Stimulated activated CD4-positive, alpha-beta T cell treated with anti-CD3 and anti-CD28 coated beads, Interleukin-15, amount 100 ng/mL, for 1 hour (primary cell): ENCODE measurements at places on chromosomes 11 and 22.

- no peak for DNase-seq
These were observed 15.0 kb downstream of the ALKBH3 start for GRCh38 chr11:43895601-43896000.

DNA sequence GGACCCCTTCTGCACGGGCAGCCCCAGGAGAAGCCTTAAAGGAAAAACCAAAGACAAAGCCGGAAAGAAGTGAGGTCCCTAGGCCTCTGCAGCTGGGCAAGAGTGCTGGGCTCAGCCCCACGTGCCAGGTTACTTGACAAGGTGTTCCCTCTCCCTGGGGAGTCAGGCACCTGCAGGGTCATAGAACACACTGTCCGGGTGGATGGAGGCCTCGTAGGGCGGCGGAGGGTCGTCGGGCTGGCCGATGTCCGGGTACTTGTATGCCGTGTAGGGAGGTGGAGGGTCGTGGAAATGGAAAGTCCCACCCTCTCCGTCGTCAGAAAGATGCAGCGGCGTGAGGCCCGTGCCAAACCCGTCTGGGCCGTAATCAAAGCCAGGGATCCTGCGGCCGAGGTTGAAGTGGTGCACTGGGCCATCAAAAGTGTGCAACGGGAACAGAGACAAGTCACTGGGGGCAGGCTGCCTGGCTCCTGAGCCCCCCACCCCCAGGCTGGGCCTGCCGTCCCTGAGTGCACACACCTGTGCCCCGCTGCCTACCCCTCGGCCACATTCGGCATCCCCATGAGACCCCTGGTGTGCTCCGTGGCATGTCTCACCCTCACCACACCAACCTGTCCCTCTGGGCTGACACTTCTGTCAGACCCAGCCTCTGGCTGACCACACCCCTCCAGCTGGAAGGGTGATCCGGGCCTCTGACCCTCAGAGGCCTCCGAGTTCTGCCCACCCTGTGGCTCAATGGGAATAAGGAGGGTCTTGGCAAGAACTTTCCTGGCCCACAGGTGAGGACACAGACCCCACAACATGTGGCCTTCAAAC, 81.1 kb downstream of the DGCR2 start:
- no peak for DNase-seq

DNA sequence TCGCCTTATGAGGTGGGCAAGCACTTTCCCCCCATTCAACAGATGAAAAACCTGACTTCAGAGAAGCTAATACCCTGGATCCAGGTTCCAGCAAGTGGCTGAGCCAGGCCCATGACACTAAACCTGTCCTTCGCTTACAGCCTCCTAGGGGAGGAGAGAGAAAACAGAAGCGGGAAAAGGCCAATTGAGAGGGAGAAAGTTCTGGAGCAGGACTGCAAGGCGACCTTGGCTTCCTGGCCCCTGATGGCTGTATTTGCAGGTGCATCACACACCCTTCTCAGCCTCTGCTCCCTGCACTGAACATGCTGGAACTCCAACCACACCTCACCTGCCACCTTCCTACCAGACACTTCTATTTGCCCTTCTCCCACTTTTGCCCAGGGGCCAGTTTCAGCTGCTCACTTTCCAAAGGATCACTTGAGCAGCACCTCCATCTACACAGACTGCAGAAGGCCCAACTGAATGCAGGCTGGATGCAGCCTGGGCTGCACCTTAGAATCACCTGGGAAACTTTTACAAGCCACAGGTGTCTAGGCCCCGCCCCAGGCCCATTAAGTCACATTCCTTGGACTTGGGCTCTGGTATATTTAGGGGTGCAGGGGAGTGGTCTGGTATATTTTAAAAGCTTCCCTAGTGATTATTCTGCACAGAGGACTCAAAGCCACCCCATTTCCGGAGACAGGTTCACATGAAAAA, 14.3 kb upstream of the ADA2 start:
- DNase-seq = no peak

- no peak for DNase-seq
These were observed 1.1 kb downstream of the FAT3 start for GRCh38 chr11:92225568-92226330.

DNA sequence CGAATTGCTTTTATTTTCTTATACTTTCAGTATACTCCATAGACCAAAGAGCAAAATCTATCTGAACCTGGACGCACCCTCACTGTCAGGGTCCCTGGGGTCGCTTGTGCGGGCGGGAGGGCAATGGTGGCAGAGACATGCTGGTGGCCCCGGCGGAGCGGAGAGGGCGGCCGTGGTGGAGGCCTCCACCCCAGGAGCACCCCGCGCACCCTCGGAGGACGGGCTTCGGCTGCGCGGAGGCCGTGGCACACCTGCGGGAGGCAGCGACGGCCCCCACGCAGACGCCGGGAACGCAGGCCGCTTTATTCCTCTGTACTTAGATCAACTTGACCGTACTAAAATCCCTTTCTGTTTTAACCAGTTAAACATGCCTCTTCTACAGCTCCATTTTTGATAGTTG, 1077.4 kb downstream of the BRD1 start:
- no peak for DNase-seq

- no peak for DNase-seq
These were observed 83.0 kb downstream of the ISX start for GRCh38 chr22:35148866-35149548.

GRCh38 chr11:122367809-122368231, 251.8 kb upstream of the BLID start:
- DNase-seq = no peak

DNA sequence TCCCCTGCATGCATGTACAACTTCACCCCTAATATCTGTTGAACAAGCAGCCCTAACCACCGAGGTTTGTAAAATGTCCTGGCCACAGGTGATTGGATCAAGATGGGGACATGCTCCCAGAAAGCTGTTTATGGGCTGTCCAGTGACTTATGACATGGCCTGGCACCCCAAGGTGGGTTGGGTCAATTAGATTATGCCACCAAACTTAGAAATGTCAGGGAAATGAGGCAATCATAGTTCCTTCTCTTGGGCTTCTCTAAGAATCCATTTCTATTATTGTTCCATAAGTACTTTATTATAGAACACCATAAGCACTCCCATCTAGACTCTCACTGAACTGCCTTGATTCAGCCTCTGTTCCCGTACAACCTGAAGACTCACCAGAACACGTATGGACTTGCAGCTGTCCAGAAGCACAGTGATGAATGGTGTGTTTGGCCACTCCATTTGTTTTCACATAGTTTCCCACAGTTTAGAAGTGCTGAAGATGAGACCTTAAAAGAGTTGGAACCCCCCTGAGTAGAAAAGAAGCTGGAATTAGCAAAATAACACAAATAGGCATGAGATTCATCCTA, 45.5 kb upstream of the OLFML1 start:
- DNase-seq = no peak

- DNase-seq = no peak
These were observed 12.5 kb upstream of the CCDC117 start for GRCh38 chr22:28759861-28760560.
